ENCODE measurements at places on chromosomes 3 and 15.

DNA sequence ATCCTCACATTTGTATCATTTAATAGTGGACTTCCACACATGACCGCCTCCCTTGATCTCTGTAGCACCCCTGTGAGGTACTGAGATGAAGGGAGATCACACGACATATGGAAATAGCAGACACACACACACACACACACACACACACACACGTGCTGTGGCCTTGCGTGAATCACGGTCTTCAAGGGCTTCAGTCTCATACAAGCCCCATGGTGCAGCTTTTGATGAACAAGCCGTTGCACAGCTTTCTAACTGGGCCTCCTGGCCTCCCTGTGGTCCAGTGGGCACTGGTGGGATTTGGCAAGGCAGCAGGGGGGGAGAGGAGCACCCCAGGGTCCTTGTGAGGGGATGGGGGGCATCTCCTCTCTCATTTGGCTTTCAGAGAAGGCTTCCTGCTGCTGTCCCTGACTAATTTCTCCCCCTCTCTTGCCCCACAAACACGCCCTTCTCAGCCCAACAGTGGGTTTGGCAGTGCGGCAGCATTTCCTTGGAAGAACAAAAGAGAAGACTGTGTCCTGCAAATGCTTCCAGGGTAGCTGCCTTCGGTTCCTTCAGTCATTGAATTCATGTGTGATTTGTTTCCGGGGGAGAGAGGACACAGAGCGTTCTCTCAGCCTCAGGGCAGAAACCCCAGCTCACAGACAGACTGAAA, 98.7 kb downstream of the SMAD6 start:
- DNase-seq: no peak

DNA sequence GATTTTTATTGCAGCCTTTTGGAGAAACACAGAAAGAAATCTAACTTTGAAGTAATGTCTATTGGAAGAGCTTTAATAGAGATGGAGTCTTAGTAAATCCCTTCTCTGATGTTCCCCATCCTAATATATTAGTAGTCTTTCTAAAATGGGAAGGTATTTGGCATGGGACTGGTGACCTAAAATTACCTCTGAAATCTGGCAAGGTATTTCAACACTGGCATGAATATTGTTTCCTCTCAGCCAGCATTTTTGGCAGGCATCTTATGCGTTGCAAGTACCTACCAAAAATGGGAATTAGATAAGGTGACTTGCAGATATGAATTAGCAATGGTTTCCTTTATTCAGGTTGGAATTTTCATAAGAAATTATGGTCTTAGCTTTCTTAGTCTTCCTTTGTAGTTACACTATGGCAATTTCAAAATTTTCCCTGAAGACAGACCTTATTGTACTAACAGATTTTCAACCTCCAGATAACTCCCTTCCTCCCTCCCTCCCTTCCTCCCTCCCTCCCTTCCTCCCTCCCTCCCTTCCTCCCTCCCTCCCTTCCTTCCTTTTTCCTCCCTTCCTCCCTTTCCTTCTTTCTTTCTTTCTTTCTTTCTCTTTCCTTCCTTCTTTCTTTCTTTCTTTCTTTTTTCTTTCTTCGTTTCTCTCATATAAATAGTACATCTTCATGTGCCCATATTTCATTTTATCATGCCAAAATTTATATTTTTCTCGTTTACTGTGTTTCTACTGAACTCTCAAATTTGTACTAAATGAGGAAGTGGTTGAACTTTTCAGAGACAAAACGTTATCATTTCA, 168.2 kb upstream of the KCNMB2 start:
- DNase-seq: no peak

DNA sequence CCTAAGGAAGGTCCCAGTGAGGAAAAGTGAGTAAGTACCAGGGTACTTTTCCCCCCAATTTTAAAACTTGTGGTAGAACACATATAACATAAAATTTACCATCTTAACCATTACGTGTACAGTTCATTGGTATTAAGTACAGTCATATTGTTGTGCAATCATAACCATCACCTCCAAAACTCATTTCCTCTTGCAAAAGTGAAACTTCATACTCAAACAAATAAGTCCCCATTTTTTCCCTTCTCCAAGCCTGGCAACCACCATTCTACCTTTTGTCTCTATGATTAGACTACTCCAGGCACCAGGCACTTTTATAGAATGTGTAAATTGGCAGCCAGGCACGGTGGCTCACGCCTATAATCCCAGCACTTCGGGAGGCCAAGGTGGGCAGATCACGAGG, 12.2 kb downstream of the PRC1 start:
- no peak for DNase-seq

DNA sequence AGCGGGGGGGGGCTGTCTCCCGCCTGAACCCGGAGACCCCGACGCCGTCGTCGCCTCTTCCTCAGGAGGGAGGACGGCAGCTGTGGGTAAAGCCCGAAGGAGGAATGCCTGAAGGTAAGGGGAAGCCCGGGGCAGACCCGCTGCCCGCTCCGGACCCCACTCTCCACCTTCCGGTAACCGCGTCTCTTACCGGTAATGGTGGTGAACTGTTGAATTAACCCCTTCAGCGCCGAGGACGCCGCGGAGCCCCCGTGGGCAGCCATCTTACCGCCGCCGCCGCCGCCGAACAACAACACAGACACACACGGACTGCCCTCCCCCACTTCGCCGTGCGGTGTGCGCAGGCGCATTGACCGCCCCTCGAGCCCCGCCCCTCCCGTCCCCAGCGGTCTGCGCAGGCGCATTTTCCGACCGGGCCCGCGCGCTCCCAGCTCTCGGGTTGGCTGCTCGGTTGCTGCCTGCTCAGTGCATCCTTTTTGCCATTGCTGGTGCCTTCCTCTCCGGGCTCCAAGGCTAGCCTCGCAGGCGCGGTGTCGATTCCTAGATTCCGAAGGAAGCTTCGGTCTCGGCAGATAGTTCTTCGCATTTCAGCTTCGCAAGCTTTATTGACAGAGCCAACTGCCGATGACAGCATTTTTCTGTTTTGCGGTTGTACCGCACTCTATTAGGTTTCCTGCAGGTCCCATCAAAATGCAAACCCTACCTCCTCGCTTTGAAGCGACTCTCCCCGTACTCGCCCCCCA, at the start of gene UBXN7:
Gene UBXN7 (minus strand): TSS at position 291 of the 743 bp plus-strand sequence. CDS start 28 bp downstream, at position 263.
- peak; percentile 95 for DNase-seq

DNA sequence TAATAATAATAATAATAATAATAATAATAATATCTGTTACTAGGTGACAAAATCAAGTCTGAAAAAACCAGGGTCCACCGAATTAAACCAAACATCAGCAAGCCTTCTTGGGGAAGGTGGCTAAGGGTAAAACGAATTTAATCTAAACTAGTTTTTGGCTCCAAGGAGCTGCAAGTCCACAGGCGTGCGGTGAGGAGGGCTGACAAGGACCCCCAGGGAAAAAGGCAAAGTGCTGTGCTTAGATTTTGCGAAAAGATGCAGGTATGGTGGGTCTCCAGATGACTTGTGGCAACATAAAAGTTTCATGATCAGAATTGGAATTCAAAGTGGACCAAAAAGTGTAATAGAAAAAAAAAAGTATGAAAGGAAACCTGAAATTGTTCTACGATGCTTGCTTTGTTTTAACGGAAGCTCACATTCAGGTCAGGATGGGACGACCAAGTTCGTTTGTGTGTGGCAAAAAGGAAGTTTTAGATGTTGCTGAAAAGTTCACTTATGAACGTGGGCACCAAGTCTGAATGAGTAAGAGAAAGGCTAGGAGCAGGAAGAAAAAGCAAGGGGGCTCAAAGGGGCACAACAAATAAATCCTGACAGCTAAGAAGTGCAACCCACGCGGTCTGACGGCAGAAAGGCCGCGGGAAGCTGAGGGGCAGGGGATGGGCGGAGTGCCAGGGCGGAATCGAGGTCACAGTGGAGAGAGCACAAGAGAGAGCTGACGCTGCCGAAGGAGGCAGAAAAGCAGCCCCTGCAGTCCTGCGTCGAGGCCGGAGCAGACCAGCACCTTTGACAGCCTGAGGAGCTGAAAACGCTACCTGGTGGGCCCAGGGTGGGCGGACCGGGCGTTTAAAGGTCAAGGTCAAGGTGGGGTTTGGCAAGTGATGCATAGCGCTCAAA, 1.1 kb downstream of the WDR82 start:
- peak; percentile 42 for DNase-seq

DNA sequence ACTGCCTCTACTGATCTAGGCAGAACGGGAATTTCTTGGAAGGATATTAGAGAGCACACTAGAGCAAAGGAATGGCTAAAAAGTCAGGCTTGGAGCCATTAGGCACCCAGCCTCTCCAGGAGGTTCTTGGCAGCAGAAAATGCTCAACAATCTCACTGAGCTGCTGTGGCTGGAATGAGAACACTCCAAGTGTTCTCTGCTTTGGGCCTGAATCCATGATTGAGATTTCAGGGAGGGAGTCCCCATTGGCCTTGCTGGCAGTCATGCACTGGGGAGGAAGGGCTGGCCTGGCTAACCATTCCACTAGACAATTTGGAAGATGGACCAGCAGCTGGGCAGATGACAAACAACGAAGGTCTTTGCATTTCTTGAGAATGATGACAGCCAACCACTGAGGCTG, 362.6 kb downstream of the SHQ1 start:
- no peak for DNase-seq

DNA sequence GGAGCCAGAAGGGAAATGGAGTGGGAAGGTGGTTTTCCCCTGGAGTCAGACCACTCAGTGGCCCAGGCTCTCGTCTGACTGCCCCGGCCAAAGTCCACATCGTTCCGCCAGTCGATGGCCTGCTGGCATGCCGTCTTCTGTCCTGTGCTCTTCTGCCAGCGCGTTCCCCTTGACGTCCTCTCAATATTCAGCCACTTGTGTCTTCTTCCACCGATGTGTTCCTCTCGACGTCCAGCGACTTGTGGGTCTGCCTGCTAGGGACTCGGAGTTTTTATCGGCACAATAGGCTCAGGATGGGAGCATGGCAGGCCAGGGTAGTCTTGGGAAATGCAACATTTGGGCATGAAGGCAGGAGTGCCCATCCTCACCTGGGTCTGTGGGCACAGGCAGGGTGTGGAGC, 542.5 kb upstream of the LMCD1 start:
- DNase-seq: no peak

- DNase-seq: no peak
Observed at GRCh38 chr3:194642769-194643168, 9.6 kb upstream of the TMEM44 start.

DNA sequence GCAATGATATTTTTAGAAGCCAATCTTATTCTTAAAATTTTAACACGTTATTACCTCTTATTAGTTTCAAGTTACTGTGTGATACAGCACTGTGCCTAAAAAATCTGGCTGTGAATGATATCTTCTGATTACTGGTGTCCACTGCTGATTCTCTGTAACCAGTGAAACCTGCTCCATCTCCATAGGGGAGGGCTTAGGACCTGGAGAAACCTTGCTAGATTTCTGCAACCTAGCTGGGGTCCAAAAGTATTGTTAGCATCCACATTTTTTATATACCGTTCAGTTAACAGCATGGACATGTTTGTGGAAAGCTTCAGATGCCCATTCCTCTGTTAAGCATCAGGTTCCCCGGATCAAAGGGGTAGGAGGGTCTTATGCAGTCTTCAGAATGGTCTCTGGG, 193.9 kb upstream of the TOPAZ1 start:
- no peak for DNase-seq

DNA sequence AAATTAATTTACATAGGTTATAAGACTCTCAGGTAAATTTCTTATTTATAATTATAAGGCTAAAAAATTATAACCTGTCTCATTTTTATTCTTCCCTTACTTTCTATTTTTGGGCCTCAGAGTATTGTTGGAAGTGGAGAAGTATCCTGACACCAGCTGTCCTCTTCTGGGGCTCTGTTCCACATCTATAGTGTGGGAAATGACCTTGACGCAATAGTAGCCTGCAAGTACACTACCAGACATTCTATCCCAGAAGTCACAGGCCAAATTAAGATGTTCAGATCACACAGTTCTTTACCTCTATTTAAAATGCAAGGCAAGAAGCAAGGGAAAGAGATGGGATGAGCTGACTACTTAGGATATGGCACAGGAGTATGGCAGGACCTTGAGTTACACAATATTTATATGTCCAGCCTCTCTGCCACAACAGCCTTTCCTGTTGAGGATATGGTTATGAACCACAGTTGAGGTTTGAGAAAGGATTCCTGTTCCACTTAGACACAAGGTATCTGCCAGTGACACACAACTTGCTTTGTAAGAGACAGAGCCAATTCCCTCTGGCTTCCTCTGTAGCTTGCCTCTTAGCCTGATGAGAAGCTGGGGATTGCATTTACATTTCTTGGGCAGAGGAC, 158.0 kb upstream of the IL12A start:
- no peak for DNase-seq

DNA sequence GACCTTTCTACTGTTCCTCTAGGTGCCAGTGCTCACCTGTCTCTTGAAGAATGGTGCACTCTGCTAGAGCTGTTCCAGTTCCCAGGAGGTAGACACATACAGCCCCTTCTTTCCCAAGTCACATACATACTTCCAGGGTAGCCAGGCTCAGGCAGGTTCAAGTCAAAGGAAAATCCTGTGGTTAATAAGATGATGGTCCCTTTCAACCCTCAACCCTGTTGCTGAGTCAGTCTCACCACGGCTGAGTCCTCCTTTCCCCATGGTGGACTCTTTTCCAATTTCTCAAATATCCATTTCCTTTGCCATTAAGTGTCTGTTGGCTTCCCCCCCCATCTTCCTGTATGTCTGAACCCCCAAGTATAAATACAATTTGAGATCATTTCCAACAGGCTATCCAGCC, 56.1 kb upstream of the ACAN start:
- no peak for DNase-seq

- no peak for DNase-seq
Observed at GRCh38 chr3:14606669-14607339, 44.8 kb upstream of the CCDC174 start.

DNA sequence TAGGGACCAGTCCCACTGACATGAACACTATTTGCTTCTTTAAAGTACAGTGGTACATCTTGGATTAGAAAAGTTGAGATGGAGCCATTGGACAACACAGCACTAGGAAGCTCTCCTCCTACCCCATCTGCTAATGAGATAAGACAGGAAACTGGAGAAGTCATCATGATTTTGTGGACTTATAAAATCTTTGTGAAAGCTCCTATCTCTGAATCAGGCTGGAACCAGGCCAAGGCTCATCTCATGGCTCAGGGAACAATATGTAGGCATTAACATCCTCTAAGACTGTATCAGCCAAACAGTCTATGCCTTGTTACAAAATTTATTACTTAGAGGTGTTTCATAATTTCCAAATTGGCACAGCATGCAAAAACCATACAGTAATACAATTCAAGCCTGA, 84.1 kb downstream of the BOC start:
- no peak for DNase-seq

GRCh38 chr3:15330031-15330596, 2.3 kb downstream of the SH3BP5 start:
- peak; percentile 83 for DNase-seq

GRCh38 chr15:32880642-32881041, 162.8 kb downstream of the GREM1 start:
- no peak for DNase-seq
